ENCODE measurements at places on chromosomes 5 and 9.

DNA sequence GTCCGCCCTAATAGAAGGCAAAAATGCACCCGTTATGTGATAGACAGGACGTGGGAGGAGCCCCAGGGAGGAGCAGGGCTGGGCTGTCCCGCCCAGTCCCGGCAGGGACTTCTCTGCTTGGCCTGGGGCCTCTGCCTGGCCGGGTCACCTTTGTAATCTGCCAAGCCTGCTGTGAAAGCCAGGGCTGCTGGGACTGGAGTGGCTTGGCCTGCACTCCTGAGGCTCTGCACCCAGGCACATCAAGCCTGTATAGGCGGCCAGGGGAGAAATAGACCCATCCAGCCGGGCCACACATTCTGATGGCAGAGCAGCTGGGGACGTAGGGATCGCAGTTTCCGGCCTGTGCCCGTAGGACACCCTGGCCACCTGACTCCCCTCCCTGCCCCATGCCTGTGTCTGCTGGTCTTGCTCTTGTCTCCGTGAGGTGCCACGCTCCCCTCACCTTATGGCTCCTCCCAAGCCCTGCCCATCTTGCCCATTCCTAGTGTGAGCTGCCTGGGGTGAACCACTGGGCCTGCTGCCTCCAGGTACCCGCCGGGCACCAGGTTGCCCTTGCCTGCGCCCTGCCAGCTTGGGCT lies 28.1 kb downstream of the DYNC2I2 start:
- DNase-seq: no peak

GRCh38 chr5:179235416-179236400 lies 109.6 kb downstream of the ADAMTS2 start:
- no peak for DNase-seq

DNA sequence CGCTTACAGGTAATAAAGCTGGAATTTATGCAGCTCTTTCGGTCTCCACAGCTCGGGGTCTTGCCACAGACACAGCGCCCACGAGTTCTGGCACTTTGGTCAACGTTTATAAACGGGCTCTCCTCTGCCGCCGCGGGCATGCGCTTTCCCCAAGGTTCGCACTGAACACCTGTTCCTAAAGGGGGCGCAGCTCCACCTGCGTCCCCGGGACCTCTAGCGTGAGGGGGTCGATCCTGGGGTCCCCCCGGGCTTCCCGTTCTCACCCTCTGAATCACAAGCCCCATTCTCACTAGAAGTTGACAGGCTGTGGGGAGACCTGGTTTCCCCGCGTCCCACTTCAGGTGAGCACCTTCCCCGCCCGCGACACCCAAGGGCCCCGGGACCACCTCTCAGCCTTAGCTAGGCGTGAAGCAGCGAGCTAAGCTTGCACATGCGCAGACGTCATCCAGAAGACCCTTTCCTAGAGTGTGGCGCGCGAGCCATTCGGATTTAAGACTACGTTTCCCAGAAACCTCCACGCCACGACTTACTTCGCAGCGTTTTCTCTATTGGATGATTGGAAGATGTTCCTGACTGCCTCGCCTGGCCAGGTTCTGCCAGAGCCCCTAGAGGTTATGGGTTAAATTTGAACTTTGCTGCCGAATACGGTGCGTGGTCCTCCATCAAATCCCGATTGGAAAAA lies 21.3 kb upstream of the ZNF782 start:
- DNase-seq: peak; percentile 8

GRCh38 chr9:68627594-68627993 lies 77.4 kb upstream of the PIP5K1B start:
- DNase-seq: no peak

GRCh38 chr5:176542596-176543427 lies 5.6 kb upstream of the RNF44 start:
- DNase-seq: no peak

DNA sequence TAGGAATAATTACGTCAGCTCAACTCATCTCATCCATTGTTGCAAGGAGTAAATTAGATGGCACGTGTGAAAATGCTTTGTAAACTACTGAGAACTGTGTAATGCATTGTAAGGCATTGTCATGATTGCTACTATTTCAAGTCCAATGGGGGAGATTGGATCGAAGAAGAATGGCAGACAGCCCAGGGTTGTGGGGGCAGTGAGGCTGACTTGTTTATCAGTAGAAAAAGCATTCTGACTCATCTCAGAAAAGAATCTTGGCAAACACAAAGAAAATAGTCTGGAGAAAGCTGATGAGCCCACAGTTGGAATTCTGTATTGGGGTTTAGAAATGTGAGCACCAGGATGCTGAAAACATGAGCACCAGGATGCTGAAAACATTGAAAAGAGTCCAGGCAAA lies 28.0 kb upstream of the DAP start:
- no peak for DNase-seq

DNA sequence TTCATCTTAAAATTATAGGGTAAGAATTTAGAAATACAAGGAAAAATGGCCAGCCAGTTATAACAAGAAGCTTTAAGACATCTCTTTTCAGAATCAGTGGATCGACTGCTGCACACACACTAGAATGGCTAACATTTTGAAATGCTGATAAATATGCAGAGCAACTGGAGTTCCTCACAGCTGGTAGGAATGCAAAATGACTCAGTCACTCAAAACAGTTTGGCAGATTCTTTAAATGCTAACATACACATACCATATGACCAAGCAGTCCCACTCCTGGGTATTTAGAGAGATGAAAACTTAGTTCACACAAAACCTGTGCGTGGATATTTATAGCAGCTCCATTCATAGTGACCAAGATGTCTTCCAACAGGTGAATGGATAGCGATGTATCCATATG lies 23.2 kb upstream of the PSAT1 start:
- no peak for DNase-seq

DNA sequence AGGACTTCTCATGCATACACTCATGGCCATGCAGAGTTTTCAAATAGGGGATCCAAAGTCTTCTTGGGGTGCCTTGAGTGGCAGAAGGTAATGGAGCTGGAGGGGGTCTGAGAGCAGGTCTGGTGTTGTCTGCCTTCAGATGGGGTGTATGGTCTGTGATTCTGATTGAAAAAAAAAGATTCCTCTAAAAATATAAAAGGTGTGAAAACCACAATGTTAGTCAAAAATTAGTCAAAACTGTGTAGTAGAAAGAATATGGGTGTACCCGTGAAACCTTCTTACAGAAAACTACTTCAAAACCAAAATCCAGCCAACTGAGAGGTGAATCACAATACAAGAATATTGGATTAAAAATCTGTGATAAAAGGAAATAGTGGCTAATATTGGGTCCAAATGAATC lies 20.1 kb downstream of the DOCK2 start:
- DNase-seq: no peak

- no peak for DNase-seq
These were observed 81.8 kb upstream of the DAP start for GRCh38 chr5:10842823-10843222.

- DNase-seq: no peak
These were observed 185.0 kb downstream of the CSNK1G3 start for GRCh38 chr5:123696921-123697341.

- no peak for DNase-seq
These were observed 14.3 kb downstream of the TTC1 start for GRCh38 chr5:160023007-160023907.

DNA sequence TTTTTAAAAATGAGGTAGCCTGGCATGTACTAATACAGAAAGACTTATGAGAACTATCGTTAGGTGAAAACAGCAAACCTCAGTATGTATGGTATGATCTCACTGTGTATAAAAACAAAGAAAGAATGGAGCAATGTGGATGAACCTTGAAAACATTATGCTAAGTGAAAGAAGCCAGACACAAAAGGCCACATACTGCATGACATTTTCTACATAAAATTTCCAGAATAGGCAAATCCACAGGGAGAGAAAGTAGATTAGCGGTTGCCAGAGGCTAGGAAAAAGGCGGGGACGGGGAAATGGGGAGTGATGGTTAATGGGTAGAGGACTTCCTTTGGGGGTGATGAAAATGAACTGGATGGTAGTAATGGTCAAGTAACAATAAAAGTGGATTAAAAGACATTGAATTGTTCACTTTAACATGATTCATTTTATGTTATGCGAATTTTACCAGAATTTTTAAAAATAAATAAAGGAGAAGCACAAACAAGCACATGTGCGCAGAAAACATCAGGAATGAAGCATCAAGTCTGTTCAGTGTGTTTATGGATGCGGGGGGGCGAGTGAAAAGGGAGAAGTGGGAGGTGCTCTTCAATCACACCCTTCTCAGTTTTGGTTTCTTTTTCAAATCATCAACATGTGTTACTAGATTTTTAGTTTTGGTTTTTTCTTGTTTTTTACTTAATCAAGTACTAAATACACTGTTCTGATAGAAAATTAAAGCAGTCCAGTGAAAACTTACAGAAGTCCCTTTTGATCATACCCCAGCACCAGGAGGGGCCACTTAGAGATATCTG lies 16.3 kb downstream of the ROR2 start:
- no peak for DNase-seq

Data from stimulated activated naive CD4-positive, alpha-beta T cell treated with Interleukin-2 at 50 U/mL for 16 hours (primary cell).